ENCODE measurements at places on chromosomes 3 and 15.

DNA sequence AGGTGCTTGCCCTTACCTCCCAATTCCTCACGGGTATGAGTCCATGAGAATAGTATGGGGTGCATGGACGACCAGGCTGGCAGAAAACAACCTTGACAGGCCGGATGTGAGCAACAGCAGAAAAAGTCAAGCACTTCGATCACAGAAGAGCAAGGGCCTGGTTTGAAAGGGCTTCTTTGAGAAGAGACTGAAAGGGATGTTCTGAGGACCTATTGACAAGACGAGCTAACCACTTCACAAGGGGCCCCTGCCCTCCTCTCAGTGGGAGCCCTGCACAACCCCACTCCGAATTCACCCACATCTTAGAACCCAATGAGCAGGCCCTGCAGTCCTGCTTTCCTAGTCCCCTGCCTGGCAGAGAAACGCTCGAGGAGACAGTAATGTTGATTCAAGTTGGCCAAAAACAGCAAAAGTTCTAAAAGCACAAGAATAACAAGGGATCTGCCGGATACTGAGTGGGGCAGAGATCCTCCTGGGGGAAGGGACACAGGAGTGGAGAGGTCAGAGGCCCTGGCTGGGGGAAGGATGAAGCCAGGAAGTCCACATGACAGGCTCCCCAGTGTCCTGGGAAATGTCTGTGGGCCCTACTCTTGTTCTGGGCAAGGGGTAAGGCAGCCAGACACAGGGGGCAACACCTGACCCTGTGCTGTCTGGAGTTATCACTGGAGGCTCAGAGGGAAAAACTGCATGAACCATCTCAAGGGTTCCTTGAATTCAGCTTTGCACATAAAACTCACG, 14.8 kb upstream of the CX3CR1 start:
- no peak for DNase-seq

DNA sequence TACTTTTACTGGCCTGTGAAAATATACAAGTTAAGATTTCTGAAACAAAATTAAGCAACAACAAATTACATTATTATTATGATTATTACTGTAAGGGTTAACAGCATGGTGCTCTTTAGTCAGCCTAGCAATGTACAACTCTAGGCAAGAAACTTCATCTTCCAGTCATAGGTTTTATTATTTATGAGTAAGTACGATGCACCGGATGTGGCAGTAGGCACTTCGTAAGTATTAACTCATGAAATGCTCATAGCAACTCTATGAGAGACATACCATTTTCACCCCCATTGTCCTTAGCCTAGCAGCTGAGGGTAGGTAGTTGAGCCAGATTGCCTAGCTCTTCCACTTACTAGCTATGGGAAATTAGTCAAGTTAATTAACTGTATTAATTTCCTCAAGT, 68.0 kb upstream of the PTPRG start:
- no peak for DNase-seq

DNA sequence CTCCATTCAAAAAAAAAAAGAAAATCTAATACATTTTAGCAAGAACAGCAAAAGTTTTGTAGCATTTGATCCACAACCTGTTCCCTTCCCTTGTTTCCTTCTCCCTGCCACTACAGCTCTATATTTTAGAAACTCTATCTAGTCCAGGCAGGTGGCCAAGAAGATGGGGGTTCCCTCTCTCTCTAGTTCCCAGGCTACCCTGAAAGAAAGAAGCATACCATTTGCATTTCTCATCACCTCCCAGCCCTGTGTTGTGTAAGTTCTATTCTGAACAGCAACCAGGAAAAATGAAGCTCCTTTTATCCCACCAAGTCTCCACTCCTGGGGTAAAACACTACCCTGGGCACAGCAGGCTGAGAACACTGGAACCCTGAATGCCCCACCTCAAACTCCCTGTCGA, 100.0 kb downstream of the PCCB start:
- DNase-seq: no peak

DNA sequence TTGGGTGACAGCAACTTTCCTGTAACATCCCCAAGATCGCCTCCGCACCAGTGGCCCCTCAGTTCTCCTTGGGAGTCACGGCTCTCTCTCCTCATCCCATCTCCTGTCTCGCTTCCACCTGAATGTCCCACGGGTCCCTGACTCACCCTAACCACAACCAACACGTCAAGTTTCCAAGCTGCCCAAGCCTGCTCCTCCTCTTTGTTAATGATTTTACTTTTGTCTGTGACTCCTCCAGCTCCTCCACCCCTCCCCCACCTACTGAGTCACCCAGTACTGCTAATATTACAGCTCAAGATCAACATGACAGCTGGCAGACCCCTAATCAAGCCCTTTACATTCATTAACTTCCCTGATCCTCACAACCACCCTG, 39.3 kb downstream of the BDH1 start:
- DNase-seq: no peak

DNA sequence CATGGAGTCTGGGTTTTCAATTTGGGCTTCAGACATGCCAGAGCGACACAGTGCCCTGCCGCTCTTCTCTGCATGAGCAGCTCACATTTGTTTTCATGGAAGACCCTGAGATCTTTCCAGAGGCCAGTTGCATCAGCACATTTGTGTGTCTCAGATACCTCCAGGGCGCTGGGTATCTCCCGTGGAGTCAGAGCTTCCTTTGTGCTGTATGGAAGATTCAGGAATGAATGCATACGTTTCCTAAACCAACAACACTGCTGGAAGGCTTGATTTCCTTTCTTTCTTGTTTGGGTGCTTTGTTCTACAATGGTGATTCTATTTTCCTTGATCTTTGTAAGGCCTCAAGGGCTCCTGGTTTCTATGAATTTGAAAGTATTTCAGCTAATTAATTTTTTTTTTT, 106.5 kb downstream of the CACNA2D3 start:
- no peak for DNase-seq

Measured in Right ventricle myocardium superior (tissue), 1 donor.